ENCODE measurements at places on chromosomes 11 and 22.

- no peak for DNase-seq
Observed at GRCh38 chr22:24007253-24008021, 2.2 kb upstream of the GSTT4 start.

- DNase-seq = peak; percentile 97
Observed at GRCh38 chr22:36123673-36124630, 36.6 kb downstream of the APOL3 start.

DNA sequence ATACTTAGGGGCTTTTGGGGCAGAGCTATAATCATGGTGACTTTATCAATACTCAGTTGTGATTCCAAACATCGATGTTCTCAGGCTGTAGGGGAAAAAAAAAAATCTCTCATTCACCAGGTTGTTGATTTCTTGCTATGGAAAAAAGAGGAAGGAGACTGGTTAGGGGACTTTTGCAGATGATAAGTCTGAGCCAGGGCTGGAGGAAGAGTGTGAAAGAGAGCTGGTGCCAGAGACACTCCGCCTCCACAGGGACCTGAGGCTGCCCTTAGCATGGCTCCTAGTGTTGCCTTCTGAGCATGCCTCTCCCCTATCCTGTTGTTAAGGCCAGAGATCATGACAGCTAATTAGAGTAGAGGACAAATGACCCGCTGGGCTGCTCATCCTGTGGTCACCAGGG is 16.9 kb downstream of the UPB1 start:
- DNase-seq = no peak

DNA sequence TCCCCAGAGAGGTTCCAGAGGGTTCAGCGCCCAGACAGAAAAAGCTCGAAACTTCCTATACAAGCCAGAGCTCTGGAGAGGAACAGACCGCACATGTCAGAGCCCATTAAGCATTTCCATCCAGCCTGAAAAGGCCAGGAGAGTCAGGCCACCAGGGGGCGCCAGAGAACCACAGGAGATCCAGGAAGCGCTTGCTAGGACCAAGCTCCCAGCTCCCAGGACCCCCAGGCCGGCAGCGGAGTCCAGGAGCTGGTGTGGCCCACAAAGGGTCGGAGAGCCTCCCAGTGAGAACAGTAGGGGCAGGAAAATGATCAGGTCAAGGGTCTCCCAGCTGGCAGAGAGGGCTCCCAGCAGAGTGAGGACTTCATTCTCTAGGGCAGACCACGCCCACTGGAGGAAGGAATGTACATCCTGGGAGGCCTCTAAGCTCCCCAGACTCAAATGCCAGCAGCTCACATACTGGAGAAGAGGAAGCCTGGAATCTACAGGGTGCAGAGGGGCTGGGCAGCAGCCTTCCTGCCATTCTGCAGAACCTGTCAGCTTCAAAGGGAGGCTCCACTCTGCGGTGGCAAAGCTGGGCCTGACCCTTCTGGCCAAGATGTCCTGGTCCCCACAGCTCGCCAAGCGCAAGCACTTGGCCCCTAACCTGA is 2.1 kb upstream of the MEI1 start:
- peak; percentile 88 for DNase-seq

DNA sequence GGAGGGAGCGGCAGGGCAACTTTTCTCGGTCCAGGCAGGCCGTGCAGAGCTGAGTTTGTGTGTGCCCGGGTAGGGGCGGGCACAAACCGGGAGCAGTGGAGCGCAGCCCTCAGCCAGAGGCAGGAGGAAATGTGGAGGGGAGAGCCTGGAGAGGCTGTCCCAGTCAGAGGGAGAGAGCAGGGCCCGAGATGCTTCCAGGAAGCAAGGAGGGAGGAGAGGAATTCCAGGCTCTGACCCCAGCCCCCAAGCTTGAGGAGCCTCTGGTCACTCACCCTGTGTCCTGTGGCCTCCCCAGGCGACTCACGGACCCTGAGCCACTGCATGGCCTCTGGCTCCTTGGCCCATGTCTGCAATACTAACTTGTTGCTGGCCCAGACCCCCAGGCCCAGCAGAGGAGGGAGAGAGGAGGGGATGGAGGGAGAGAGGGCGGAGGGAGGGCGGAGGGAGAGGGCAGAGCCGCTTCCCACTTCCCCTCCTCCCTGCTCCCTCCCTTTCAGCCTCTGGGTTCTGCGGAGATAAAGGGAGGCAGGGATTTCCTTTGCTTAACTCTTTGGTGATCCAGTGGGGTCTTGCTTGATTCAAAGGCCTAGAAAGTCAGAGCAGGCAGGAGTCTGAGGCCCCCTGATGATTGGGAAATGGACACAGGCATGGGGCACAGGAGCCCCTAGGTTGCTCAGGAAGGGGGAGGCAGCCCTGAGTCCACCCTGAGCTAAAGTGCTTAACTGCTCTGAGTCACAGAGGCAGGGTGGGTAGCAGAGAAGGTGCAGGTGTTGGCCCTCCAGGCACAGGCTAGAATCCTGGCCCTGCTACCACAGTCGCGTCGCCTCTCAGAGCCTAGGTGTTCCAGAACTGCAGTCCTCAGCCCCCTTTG is at the start of gene C1QTNF6:
Gene C1QTNF6, minus strand, starts transcription at position 357 of the 871 bp plus-strand sequence. Its CDS starts 34 bp downstream, at position 323.
- DNase-seq = peak; percentile 87

- no peak for DNase-seq
Observed at GRCh38 chr11:45650166-45651095, 15.0 kb downstream of the CHST1 start.

GRCh38 chr11:27717801-27718229 is 17.6 kb upstream of the BDNF start:
- DNase-seq = peak; percentile 15

GRCh38 chr22:30046716-30047363 is 33.4 kb upstream of the HORMAD2 start:
- DNase-seq = no peak

GRCh38 chr11:119108146-119108856 is 1.2 kb downstream of the C2CD2L start:
- peak; percentile 83 for DNase-seq

GRCh38 chr11:126336671-126337101 is 18.8 kb upstream of the ST3GAL4 start:
- no peak for DNase-seq

DNA sequence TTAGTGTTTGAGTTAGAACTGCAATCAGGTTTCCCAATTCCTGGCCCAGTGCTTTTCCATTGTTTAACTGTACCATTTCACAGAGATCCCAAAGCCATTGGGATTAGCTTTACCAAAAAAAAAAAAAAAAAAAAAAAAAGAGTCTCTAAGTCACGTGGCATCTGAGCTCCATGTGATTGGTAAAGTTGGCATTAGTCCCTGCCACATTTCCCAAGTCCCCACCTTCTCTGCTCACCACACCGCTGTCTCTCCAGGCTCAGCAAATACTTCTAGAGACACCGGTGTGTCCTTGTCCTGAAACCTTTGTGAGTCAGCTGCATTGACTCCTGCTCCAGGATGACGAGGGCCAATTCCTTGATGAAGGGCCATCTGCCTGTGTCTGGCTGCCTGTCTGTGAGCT is 305.3 kb downstream of the KIRREL3 start:
- no peak for DNase-seq

GRCh38 chr11:65323813-65324212 is 9.1 kb downstream of the CDC42EP2 start:
- no peak for DNase-seq

DNA sequence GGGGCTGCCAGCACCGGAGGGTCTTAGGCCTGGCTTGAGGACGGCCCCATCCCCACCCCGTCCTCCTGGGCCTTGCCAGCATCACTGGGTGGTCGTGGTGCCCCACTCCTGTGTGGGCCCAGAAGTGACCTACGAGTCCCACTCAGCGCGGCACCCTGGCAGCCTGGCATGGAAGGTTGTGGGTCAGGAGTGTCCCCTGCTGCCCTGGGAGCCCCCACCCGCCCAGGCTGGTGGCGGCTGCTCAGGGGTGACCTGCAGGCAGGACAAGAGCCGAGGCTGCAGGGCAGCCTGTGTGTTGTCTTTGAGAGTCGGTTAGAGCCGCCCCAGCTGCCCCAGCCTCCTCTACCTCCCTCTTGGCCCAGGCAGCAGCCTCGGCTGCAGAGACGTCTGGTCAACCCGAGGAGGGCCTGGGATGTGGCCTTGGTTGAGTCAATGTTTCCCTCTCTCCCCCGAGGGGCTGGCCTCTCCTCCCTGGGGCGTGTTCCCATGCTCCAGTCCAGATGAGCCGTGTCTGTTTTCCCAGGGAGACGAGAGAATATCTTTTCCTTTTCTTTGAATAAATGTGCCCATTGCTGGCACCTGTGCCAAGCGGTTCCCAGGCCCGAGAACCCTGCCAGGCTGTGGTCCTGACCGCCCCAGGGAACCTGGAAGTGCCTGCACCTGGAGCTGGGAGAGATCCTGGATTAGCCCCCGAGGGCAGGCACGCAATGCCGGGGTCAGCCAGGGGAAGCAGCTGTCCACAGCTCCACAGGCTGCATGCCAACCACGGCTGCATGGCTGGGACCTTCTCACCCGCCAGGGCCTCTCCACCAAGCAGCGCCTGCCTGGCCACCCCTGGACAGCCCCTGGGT is 35.7 kb upstream of the MUC5AC start:
- no peak for DNase-seq

GRCh38 chr11:82959987-82960778 is 58.6 kb downstream of the DDIAS start:
- DNase-seq = no peak

DNA sequence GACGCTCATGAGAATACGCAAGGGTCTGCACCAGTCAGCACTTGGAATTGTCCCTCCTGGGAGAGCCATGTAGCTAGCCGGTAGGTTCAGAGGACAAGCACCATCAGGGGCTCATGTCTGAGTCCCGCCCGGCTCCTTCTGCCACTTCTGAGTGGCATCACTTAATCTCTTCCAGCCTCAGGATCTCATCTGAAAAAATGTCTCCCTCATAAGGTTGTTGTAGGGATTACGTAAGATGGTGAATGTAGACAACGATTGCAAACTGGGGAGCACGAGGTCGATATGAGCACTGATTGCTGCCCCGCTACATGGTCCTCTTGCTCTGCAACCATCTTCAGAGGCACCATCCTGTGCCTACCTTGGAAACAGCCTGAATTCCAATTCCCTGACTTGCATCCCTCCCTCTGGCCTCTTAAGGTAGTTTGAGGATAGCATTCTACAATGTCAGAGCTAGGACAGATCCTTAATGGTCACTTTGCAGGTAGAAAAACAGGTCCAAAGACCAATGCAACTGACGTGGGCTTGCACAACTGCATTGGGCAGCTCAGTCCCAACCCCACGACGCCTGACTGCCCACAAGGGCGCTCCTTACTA is 115.8 kb upstream of the TMEM45B start:
- peak; percentile 58 for DNase-seq

Measured in kidney tubule cell (primary cell).